CD8-positive, alpha-beta T cell (primary cell): ENCODE measurements at places on chromosomes 2 and 18.

DNA sequence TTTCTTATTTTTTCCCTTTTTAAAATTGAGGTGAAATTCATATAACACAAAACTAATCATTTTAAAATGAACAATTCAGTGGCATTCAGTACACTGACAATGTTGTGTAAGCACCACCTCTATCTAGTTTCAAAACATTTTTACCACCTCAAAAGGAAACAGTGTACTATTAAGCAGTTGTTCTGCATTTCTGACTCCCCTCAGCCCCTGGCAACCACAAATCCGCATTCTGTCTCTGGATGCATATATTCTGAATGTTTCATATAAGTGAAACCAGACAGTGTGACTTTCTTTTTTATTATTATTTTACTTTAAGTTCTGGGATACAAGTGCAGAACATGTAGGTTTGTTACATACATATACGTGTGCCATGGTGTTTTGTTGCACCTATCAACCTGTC, 19.2 kb upstream of the TANK start:
- peak; percentile 32 for DNase-seq

DNA sequence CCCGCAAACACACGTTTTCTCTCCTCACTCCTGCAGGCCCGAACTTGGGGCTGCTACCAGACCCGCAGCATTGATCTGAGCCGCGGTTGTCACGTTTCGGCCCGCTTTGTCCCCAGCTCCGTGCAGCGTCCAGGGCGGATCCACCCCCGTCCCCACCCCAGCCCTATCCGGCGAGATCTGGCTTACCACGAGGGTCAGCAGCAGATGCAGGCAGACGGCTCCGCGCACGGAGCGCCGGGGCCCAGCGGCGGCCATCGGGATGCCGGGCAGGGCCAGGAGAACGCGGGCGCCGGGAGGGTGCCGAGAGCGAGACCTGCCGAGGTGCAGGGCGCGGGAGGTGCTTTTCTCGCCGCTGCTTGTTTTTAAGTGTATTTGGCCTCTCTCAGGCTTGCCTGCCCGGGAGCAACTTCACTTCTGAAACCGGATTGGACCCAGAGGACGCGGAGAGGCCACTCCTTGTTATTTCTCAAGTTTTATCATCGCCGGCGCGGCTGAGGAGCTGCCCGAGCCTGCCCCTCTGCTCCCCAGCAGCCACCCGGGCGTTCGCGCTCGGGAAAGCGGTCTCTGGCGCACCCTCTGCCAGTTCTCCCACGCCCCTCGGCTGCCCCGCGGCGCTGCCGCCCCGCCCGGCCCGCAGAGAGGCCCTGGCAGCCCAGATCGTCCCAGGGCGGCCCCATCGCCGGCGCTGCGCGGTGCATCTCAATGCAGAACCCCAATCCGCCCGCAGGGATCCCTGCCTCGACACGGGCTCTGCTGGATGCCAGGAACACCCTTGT, at the start of gene DSC3:
TSS of gene DSC3 (minus strand) at position 337 of the 776 bp plus-strand sequence. CDS start at position 255, 82 bp downstream.
- no peak for DNase-seq

DNA sequence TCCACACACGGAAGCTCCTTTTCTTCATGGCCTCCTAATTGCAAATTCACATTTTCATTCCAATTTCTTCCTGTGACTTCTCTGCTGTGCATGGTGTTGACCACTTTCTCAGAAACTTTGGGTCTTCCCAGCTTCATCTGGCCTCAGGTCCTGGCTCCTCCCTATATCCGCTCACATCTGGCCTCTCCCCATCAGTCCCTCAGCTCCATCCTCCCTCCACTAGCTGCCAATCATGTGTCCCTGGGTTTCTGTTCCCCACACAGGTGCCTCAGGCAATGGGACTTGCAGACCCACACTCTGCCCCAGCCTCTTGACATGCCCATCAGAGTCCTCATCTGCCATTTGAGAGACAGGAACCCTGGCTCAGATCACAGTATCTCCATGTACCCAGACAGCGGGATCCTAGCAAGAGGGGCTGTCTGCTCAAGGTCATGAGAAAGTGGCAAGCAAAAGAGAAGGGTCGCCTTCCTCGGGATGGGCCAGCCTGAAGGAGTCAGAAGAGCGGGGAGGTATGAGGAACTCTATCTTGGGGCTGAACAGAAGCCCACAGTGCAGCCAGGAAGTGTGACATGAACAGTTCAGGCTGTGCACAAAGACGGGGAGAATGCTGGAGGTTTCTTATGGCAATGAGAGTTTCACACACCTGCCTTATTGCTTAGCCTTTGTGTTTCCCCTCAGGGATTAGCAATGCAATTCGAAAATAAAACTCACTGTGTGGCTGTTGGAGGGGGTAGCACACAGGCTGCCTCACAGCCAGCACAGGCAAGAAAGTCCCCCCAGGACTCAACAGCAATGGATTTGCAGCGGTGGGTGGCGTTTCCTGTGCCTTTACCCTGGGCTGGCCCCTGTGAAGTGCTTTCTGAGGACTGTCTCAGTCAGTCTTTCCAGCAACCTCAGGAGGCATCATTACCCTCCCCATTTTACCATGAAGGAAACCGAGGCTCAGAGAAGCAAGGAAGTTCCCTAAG, 69.5 kb downstream of the COPS8 start:
- DNase-seq: no peak

- DNase-seq: peak; percentile 56
These were observed 25.8 kb downstream of the BIN1 start for GRCh38 chr2:127080938-127081755.

DNA sequence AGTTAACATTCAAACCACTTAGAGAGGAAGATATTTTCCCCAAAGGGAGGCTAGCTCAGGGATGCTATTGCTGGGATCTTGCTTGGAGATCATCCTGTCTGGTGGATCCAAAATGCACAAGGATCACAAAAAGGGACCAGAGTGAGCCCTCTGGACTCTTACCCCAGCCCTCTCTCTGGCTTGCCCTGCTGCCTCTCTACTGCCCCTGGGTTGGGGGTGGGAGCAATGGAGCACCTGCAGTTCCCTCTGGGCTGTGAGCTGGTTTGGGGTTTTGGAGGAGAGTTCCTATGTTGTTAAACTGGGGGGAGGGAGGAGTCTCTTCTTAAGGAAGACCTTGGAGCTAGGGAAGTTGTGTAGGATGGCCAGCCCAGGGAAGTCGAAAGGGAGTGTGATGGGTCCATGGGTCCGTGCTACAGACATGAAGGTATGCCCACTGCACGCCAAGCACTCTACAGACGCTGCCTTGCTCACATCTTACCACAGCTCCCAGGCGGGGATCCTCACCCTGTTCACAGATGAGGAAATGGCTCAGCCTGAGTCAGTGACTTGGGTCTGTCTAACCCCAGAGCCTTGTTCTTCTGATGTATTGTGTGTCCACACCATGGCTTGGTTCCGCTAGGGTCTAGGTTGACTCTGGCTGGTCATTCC, 3.8 kb downstream of the LBH start:
- peak; percentile 28 for DNase-seq

GRCh38 chr18:24914171-24914525, 437.8 kb downstream of the ZNF521 start:
- DNase-seq: no peak

DNA sequence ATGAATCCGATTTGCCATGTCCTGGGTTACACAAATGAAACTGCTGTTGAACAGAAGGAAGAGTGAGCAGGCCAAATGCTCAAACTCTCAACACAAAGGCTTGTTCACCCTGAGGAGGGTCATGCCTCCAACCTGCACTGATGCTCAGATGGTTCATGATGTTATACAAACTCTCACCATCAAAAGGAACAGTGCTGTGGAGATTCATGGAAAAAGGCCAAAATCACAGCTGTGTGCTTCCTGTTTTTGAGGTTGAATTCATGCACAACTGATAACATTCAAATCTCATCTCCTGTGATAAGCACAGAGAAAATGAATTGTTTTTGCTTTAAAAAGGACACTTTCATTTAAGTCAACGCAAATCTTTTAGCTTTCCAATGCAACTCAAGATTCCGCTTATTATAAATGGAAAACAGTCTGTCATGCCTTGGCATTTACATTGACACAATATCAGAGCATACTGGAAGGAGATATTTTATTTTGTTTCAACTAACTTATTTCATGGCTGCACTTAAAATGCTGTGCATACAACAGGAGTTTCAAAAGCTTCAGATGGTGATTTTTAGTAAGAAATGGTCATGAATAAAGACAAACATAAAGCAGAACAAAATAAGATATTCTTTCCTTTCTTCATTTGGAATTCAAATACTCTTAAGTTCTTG, 22.2 kb upstream of the TTN start:
- no peak for DNase-seq

DNA sequence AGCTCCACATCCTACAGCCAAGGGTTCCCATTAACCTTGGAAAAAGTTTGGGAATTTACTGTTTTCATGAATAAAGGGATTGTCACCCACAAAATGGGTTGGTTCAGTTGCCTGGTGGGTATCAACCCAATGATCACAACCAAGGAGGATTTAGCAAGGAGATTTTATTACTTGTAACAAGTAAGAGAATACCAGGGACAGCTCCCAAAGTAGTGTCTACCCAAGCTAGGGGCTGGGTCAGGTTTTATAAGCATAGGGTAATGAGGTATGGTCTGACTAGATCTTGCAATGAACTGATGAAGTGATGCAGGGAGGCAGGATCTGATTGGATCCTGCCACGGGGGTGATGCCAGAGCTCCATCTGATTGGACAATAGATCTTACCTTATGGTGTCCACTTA, 681.8 kb downstream of the SLC4A3 start:
- no peak for DNase-seq

DNA sequence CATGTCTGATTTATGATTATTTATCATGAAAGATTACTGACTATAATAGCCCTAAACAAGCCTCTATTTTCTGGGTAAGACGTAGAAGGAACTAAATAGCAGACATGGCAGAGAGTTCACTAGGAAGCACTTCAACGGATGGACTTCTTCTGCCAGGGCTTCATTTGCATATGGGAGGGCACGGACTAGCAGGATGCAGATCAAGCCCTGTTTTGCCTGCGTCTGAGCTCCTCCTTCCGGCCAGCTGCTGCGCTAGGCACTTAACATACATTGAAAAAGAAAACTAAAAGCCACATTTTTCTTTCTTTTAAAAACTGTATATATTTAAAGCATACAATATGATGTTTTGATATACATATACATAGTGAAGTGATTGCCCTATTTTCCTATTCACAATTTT, 340.0 kb upstream of the MEX3C start:
- DNase-seq: peak; percentile 11

GRCh38 chr18:34871435-34871834, 161.3 kb downstream of the DTNA start:
- DNase-seq: no peak

- DNase-seq: no peak
These were observed 340.7 kb upstream of the TRIB2 start for GRCh38 chr2:12376025-12376424.

DNA sequence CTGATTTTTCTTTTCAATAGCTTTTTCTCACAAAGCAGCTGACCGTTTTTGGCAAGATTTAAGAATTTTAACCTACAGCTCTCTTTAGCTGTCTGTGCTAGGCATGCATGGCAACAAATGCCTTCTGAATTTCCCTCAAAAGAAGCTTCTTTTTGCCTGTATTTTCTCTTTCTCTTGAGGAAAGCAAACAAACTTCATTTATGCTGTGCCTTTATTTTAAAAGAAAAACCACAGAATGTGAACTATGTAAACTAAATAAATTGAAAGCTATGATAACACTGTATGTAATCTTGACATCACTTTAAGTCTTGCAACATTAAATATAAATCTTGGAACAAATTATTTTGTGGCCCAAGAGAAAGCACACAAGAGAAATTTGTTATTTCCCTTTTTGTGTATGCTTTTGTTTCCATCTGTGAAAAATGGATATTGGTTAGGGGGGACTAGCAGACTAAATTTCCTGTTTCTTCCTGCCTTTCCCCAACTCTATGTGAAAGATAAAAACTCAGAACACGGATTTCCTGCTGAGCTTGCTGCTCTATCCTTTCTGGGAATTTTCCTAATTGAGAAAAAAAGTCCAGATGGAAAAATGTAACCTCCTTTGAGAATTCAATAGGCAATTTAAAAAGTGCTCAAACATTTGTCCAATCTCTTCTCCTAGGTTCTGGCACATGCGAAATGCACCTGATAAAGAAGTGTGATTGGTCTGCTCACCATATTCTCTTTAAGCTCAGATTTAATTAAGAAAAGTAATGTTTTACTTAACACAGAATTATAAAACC, 20.9 kb upstream of the TFPI start:
- DNase-seq: no peak

- DNase-seq: peak; percentile 20
These were observed at the start of gene ERFE for GRCh38 chr2:238158509-238159070. Gene ERFE (plus strand): TSS chr2:238158970. CDS start chr2:238159008, 38 bp downstream.

- DNase-seq: no peak
These were observed 1062.6 kb downstream of the LRP1B start for GRCh38 chr2:141068053-141068682.

- no peak for DNase-seq
These were observed 11.8 kb downstream of the MMADHC start for GRCh38 chr2:149575752-149576151.

GRCh38 chr2:144326825-144327224, 193.1 kb downstream of the ZEB2 start:
- no peak for DNase-seq

GRCh38 chr2:203279288-203279687, 40.5 kb downstream of the CYP20A1 start:
- DNase-seq: no peak

DNA sequence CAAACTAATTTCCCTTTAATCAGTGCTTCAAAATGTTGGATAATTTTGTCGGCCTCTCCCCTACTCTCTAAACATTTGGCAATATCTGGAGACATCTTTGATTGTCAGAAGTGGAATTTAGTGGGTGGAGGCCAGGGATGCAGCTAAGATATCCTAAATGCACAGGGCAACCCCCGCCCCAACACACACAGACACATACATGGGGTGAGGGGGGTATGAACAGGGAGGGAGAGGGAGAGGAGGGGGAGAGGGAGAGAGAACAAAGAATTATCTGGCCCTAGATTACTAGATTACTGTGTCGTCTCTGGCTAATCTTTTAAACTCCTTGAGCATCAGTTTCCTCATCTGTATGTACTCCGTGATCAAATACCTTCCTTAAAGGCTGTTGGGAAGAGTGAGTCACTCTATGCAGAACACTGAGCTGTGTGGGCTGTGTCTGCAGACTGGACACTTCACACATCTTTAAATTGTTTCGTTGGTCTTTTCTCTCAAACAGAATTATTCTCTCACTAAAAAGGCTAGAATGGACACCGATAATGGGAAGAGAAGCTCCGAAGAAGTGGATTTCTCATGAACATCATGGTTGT, 2.9 kb downstream of the RNF149 start:
- DNase-seq: no peak

DNA sequence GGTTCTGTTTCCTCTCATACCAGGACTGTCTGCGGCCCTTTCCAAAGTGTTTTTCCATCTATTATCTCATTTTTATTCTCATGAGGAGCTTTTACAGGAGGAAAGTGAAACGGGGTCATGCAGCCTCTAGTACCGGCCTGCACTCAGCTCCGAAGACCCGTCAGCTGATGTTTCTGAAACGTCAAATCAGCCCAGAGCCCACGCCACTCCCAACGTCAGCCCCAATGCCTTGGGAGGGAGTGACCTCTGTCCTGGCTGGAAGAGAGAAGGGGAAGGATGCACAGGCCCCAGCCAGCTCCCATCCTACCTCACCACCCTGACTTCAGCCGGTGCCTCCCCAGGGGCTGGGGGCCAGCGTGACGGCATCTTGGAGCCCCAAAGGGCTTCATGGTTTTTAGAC, 58.5 kb downstream of the ADCY3 start:
- DNase-seq: no peak
